ENCODE measurements at places on chromosomes 1 and 21. TPM values are rescaled to one million over a fixed set of nuclear protein-coding genes. Genes with fewer than 3 reads are reported as not detected.

DNA sequence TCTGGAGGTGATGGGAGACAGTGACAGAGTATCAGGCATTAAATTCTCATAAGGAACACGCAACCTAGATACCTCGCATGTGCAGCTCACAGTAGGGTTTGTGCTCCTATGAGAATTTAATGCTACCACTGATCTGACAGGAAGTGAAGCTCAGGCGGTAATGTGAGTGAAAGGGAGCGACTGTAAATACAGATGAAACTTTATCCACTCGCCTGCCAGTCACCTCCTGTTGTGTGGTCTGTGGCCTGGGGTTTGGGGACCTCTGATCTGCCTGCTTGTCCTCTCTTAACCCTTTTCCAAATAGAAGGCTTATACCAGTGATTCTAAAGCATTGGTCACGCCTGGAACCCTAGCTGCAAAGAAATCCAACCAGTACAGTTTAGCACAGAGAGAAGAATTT lies 15.3 kb downstream of the GABPA start:
- no peak for DNase-seq

GRCh38 chr1:201408176-201408833 lies 9.2 kb upstream of the LAD1 start:
- DNase-seq: peak; percentile 83

DNA sequence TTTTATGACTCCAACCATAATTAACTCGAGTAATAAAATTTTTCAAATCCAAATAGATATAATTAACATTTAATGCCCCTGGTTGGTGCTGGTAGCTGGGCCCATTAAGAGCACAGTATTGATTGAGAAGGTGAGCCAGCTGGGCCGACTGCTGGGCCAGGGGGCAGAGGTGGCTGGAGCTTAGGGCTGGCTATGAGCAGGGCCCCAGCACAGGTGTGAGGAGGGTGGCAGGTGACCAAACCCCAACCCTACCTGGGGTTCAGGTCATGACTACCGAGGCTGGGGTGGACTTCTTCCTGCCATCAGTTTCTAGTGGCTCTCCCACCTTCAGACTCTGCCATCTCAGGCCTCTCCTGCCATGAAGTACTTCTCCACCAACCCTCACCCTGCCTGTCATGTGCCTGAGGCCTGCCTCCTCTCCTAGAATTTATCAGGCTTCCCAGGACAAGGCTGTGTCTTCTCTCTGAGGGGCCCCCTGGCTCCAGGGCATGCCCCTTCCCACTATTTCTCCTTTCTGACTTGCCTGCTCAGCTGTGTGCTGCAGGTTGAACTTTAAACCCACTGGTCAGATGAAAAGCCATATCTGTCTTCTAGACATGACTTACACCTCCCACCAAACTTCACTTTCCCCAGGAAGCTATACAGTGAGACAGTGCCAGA lies 85.6 kb downstream of the TMEM53 start:
- no peak for DNase-seq

DNA sequence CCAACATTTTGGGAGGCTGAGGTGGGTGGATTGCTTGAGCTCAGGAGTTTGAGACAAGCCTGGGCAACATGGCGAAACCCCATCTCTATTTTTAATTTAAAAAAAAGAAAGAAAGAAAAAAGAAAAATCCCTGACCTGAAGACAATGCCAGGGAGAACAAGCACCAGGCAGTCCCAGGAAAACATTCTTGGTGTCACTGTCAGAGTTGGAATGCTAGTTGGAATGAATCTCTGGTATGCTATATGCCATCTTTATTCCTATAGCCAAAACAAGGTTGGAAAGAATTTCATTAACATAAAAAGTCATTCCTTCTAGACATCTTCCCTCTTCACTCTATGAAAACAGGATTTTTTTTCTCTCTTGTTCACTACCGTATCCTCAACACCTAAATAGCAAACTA lies 2.8 kb downstream of the DNAJC8 start:
- no peak for DNase-seq

GRCh38 chr21:38299671-38300070 lies 42.9 kb downstream of the KCNJ15 start:
- DNase-seq: no peak

DNA sequence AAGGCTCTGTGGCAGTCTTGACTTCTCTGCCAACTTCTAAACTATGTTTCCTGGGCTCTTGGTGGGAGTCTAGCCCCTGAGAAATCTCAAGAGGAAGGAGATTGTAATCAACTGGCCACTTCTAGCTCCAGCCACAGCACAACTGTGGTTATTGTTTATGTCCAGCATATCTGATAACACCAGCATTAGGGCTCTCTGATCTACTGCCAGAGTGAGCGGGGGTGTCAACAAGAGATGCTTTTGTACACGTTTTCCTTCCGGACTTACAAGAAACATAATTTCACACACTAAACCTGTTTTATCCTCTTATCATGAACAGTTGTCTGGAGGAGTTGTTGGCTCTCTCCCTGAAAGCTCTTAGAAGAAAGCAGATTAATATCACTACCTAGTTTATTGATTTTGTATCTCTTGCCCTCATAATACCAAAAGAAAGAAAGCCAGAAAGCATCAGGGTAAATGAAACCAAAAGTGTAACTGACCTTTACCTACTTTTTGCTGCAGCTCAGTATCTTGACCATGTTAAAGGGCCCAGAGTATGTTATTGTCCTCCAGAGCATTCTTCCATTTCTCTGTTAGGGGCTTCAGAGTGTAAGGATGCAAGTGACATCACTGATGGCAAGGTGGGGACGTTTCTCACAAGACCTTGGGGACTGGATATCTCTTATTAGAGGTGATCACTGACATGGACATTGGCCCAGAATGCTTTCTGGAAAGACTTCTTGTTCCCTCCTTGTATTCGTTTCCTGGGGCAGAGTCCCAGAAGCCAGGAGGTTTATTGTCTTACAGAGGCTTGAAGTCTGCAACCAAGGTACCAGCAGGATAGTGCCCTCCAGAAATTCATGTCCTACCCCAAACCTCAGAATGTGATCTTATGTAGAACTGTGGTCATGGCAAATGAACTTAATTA lies 9.6 kb upstream of the SH2D1B start:
- no peak for DNase-seq

GRCh38 chr21:15195768-15196167 lies 131.0 kb upstream of the NRIP1 start:
- no peak for DNase-seq

DNA sequence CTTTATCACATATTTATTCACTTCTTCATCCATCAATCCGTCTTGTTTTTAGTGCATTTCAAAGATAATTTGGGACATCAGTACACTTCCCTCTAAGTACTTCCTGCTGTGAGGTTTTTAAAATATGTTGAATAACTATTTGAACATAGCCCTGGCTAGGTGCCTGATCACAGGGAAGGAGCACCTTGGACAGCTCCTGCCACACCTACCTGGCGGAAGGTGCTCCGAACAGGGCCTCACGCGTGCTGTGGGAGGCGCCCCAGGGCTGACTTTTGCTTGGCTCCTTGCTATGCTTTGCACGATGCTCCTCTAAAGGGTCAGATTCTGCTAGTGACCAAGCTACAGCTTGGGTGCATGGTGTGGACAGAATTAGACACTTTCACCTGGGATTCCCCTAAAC lies 4.9 kb upstream of the ATXN7L2 start:
- no peak for DNase-seq

DNA sequence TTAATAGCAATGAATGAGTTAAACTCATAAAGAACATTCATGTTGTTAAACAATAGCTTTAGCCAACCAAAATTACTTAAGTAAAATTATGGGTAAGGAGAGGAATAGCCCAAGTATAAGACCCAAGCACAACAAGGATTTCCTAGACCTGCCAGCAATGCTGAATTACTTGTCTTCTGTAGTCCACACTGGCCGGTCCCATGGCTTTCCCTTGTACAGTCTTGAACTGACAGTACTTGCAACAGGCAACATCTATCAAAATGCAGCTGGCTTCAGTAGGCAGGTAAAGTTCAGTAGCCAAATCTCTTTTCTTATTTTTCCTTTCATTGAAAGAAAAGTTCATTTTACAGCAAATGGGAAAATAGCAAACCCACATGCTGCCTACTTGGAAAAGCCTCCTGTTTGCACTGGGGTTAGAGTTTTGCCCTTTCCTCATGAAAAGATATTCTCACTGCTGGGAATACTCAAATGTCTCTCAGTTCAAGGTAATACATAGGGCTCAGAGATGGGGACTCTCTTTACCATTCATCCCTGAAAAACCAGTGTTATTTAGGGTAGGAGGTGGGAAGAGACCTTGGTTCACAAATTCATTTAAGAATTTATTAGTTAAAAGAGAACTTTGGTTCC lies 222.8 kb downstream of the TTLL7 start:
- no peak for DNase-seq

GRCh38 chr21:34984356-34985058 lies 64.6 kb downstream of the RUNX1 start:
- DNase-seq: no peak

DNA sequence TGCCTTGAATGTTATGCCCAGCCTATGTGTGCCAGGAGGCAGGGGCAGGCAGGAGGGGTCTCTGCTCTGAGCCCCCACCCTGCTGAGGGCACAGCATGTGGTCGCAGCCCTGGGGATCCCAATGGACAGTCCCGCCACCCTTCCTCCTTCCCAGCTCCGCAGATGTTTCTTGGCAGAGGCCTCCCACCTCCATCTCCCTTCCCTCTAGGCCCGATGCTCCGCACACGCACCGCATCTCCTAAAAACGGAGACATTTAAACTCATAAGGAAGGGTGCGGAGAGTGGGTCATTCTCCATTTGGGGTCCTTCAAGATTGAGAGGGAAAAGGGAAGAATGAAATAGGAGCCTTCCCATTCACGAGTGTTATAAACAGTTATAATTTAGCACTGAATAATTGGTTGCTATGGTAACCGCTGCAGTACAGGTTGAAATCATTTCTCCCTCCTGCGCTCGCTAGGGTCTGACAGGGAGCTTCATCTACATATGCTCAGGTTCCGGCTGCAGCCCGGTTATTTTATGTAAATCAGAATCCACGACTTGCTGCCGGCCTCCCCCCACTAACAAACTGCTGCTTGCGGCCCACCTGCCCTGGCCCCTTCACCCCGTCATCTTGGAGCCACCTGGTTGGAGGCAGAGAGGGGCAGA lies 16.0 kb downstream of the CHD5 start:
- no peak for DNase-seq

DNA sequence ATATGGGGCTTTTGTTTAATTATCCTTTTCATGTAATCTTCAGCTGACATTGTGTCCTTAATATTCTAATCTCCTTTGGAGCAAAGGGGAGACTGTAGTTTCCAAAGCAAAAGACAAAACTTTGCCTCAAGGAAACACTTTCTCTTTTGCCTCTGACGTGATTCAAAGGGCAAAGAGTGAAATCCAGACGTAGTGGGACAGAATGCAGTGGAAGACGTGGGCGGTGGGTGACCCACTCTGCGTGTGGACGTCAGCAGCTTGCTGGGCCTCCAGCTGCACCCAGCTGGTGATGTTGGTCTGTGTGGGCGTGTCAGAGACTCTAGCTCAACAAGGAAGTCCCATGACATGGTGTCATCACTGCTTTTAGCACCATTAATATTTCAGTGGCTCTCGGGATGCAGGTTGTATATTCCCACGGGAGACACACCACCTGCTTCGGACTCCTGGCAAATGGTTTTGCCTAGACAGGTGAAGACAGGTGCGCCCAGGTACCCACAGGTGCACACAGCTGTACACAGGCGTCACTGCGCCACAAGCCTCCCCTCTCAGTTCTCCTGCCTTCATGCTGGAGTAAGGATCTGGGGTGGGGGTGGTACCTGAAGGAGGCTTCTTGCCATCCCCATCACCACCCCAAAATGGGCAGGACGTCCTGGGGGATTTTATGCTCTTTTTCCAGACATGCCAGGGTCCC lies 292.1 kb upstream of the VAMP3 start:
- DNase-seq: peak; percentile 72

DNA sequence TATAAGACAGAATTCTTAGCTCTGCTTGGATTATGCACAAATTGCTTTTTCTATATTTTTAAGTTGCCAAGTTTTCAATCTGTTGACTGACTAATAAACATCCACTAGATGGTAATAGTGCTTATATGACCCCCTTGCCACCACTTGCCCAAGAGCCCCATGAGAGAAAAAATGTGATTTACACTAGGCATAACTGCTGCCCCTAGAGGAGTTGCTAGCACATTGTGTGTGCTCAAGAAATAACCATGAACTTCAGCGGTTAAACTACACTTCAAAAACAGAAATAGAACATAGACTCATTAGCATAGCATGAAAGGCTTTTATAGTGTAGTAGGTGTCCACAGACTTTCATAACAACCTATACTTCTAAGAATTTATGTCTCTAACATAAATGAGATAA lies 61.4 kb downstream of the BRINP3 start:
- DNase-seq: no peak

GRCh38 chr1:182652933-182653332 lies 31.5 kb downstream of the RGS8 start:
- DNase-seq: no peak

DNA sequence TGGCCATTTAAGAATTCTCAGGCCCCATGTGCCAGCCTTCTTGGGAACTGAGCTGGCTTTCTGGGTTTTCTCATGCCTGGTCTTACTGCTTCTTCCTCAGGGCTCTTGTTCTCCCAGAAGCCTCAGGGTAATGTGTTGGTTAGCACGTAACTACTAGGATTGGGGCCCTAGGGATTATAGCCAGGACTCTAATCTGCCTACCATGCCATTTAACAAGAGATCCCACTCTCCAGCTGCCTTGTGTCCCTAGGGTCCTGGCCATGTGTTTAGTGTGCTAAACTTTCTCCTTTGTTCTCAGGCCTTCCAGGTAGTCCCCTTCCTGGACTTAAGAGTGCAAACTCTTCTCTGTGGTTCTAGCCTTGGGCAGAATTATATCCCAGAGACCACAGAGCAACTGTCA lies 2.2 kb upstream of the SH3BGRL3 start:
- DNase-seq: no peak

DNA sequence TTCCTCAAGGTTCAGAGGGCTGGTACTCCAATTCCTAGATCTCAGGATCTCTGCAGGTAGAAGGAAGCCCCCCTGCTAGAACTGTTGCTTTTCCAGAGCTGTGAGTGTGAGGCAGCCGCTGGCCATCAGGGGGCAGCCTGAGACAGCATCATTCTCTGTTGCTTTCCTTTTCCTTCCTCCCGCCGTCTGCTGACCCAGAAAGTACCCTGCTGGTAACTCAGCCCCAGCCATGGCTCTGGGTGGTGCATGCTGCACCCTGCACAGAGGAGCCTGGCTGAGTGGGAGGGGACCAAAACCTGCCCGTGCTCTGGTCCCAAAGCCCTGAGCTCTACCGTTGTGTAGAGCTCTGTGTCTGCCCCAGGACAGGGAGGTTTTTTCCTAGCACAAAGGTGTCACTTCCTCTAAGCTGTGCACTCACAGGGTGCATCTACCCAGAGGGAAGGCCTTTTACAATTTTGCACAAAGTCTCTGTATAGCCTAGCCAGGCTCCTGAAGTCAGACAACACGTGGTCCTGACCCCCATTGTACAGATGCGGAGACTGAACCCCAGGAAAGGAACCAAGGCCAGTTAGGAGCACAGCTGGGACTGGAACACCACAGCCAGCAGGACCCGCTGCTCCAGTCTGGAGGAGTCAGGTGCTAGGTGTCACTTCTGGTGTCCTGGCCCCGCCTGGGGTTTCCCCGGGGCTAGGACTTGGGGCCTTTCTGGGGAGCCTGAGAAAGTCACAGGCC lies 5.6 kb upstream of the FAM131C start:
- DNase-seq: peak; percentile 84

The GSTM5 gene
- 23.4 TPM for total RNA-seq

The KCNN3 gene
- total RNA-seq: 3.2 TPM

The MEGF6 gene
- 91.8 TPM for total RNA-seq

The SIK1 gene
- total RNA-seq: 18.1 TPM

The WDR47 gene
- total RNA-seq: 20.2 TPM

The NECTIN4 gene
- 0.26 TPM for total RNA-seq

The NCSTN gene
- 56.4 TPM for total RNA-seq

Measured in aorta (tissue), 5 donors.